ENCODE measurements at places on chromosomes 13 and 19. TPM values are rescaled to one million over a fixed set of nuclear protein-coding genes. Genes with fewer than 3 reads are reported as not detected.

Gene CLDND2
- 1.1 TPM for polyA plus RNA-seq

Gene KLK12
- not detected for polyA plus RNA-seq

Gene SWSAP1
- 2.2 TPM for polyA plus RNA-seq

Gene MCEMP1
- polyA plus RNA-seq: not detected

Gene C19orf81
- not detected for polyA plus RNA-seq

Gene CRB3
- 6.1 TPM for polyA plus RNA-seq

Gene NUMBL
- polyA plus RNA-seq: 5.7 TPM

Gene ZGLP1
- 0.43 TPM for polyA plus RNA-seq

Gene ZNF227
- polyA plus RNA-seq: 6.5 TPM

Gene OR7C1
- 0.09 TPM for polyA plus RNA-seq

Gene PSG6
- 0.40 TPM for polyA plus RNA-seq

Gene FPR3
- not detected for polyA plus RNA-seq

Gene ZNF492
- 0.36 TPM for polyA plus RNA-seq

Gene IGFLR1
- 1.2 TPM for polyA plus RNA-seq

Gene FFAR2
- polyA plus RNA-seq: not detected

Gene IRGC
- polyA plus RNA-seq: not detected
